ENCODE measurements at places on chromosomes 1 and 21.

GRCh38 chr1:107953556-107953955, 11.4 kb downstream of the VAV3 start:
- DNase-seq = no peak

DNA sequence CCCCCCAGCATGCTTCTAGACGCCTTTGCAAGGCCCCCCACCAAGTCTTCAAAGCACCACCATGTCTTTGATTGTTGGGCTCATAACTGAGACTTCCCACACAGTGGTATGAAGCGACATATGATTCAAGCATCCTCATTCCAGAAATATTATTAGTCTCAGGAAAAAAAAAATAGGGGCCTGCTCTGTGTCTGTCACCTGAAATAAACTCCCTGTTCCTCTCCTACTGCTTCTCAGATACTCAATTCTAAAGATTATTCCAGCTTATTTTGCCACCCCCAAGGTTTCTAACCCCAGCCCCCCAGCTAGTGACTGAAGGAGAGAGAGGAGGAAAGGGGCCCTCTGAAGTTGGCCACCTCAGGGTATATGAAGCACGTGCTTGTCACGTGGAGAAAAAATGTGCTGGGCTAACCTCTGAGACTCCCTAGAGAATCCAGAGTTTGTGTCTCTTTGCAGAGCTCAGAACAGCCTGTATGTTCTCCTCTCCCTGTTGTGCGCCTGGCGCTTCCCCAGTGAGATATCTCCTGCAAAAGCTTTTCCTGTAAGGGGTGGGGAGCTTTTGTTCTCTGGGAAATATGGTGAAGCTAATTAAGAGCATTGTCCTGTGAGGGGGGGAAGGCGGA, 35.9 kb upstream of the RASAL2 start:
- DNase-seq = no peak

GRCh38 chr1:151372058-151372934, at the start of gene SELENBP1:
SELENBP1 (minus strand) TSS chr1:151372705; CDS start chr1:151372641, 64 bp downstream.
- DNase-seq = no peak

GRCh38 chr1:152957561-152957960, 10.6 kb downstream of the SPRR5 start:
- DNase-seq = no peak

GRCh38 chr21:40466893-40467483, 380.0 kb downstream of the DSCAM start:
- DNase-seq = no peak

DNA sequence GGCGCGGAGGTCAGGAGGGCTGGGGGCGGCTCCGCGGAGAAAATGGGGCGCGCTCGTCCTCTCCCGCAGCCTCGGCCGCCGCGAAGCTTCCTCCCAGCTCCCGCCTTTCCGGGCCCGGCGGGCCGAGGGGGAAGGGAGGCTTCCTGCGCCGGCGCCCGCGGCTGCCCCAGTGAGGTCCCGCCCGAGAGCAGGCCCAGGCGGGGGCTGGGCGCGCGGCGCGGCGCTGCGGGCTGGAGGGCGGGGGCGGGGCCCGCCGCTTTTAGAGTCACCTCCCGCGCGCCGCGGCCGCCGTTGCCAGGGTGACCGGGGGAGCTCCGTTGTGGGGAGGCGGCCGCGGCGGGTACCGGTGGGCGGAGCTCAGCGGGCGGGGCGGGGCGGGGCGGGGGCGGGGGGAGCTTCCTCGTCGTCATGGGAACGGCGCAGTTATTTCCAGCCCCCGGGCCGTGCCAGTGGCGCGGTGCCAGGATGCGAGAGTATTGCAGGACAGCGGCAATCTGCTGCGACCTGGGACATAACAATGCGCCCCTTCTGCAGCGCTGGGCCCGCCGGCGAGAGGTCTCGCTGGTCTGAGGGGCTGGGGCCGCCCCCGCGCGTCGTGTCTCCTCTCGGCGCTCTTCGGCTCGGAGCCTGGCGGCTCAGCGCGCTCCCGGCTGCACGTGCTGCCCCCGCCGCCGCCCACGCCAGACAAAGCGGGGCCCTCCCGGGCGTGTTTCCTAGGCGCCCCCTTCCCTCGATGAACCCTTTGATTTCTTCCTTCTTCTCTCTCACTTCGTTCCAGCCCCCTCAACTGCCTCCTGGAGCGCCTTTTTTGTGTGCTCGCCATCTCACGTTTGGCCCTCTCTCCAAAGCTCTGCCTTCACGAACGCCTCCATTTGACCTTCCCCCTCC, 16.9 kb downstream of the IER5 start:
- peak; percentile 88 for DNase-seq

DNA sequence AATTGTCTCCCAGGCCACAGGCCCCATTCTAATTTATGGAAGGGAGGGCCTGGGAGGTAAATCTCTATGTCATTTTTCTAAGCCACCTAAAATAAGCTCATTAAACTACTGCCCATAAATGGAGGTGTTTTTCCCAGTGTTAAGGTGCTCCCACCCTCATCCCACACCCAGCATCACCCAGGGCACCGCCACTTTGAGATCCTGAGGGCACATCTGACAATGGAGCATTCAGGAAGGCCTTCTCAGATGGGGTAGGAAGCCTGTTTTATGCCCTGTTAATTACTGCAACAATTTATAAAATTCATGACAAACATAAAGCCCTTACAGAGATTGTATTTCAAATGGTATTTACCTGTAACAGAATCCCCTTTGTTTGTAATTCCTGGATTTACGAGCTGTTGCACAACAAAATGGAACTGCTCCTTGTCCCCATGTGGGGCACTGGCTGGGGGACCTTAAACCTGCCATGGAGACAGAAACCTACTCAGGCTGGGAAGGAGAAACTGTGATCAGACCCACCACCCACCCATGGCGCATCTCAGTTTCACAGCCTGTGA, 319.5 kb upstream of the USP24 start:
- DNase-seq = no peak

- DNase-seq = no peak
Observed at GRCh38 chr21:44944596-44944995, 4.8 kb downstream of the SLX9 start.

DNA sequence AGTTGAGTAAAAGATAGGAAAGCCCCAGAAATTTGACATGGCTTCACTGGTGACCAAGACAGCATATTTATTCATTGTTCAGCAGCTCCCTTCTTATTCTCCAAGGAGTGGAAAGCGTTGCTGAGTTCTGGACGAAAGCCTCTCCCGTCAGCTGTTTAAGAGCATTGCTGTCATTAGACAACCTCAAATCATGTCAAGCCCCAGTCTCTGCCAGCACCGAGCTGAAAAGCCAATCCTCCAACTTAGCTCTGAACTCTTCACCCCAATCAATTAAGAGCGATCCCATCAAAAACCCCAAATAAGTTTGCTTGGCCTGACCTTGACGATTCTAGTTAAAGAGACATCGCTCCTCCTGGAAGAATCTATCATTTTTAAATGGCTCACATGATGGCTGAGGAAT, 110.8 kb downstream of the PLPP3 start:
- DNase-seq = no peak

DNA sequence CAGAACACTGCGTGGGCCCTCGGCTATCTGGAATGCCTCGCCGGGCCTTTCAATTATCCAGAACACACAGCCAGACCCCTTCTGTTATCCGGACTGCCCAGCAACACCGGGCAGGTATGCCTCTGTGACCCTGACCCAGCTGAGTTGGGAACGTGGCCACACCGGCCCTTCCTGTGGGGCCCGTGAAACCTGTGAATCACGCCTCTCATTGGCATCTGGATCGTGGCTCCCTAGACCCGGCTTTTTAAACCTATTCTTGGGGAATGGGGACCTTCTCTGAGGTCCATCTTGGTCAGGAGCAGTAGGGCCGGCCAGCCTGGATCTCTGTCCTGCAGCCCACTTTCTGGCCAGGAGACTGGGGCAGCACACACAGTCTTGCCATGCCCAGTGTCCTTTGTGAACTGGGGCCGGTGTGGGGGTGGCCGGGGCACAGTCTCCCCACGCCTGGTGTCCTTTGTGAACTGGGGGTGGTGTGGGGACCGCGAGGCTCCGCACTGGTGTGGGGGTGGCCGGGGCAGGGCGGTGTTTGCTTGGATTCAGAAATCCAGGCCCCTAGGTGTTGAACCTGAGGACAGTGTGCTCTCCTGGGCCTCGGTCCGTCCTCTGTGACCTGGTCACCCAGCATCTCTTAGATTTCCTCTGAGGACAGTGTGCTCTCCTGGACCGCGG, 11.1 kb downstream of the COL18A1 start:
- DNase-seq = no peak

GRCh38 chr1:186179231-186179630, 195.8 kb downstream of the TPR start:
- no peak for DNase-seq

DNA sequence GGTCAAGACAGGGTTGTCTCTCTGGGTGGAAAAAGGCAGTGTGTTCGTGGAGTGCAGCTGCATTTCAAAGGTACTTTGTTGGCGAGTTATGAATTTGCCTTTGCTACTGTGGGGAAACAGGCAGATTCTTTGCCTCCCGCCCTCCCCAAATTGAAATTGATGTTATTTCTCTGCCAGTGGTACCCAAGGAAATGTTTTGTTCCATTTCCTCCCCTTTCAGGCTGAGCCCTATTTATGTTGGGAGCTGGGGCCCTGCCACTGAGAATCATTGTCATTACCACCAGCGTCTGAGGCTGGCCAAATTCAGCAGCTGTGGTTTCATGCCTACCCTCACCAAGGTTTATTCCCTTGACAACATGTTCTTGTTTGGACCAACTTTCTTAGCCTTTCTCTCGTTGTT, 48.5 kb upstream of the OLIG2 start:
- no peak for DNase-seq

- no peak for DNase-seq
Observed at GRCh38 chr1:110249256-110249655, 39.1 kb downstream of the KCNC4 start.

GRCh38 chr1:75174031-75174760, 40.0 kb downstream of the LHX8 start:
- DNase-seq = no peak

DNA sequence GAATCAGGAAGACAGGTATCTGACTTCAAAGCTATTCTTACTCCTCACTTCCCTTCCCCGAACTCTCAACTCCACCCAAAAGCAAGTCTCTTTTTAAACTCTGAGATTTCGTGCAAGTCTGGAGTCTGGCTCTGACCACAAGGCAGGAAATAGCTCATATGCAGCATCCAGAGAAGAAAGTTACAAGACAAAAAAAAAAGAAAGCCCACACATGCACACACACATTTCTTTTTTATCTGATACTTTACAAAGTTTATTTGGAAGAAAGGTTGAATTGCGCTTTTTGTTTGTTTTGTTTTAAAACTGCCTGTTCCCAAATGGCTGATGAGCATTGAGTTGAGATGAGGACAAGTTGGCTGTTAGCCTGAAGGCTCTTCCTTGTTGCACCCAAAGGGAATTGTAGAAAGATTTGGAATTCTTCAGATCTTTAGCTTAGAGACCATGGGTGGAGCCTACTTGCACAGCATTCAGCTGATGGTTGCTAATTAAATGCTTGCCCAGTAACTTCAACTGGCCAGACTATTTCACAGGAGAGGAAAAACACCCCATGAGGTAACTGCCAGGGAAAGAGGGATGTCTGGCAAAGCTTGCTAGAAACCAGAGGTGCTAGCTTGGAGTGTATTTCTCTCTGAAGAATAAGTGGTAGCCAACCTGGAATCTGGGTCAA, 490.3 kb downstream of the TTLL7 start:
- no peak for DNase-seq

- DNase-seq = no peak
Observed at GRCh38 chr1:152313319-152313801, 11.7 kb downstream of the FLG start.

GRCh38 chr1:33466159-33466558, 6.3 kb upstream of the ZSCAN20 start:
- DNase-seq = no peak

DNA sequence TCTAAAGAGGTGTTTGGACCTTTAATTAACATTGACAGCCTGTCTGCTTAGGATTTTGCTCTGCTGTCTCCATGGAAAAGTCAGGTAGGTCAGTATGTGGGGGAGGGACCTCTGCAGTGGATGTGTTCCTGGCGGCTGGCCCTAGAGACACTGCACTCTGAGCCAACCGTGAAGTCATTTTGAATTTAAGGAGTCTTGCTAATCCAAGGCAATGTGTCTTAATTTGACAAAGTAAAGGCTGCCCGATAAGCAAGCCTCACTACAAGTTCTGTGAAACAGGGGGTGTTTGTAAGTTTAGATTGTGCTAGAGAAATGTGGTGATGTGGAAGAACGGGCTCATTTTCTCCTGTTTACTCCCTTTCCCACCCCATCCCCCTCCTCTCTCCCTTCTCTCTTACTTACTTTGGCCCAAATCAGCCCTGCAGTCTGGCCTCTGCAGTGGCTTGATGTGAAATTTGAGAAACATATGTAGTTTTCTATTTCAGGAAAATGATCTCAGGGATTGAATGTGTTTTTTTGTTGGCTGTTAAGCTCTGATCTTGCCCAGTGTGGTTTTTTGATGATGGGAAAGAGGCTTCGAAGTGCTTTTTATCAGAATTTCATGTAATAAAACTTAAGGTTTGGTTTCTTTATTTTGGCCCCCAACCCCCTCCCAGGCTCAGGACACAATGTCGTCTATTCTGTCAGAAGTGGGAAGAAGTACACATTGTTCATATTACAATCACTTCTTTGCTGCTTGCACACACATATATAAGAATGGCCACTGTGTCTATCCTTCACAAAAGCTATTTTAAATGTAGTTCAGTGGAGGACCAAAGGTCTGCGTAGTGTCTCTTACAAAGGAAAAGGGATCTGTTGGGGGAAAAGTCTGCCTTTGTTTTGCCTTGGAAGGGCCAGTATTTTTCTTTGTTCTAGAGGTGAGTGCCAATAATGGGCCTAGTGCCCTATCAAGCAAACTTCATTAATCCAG, 96.6 kb downstream of the FGGY start:
- DNase-seq = no peak

DNA sequence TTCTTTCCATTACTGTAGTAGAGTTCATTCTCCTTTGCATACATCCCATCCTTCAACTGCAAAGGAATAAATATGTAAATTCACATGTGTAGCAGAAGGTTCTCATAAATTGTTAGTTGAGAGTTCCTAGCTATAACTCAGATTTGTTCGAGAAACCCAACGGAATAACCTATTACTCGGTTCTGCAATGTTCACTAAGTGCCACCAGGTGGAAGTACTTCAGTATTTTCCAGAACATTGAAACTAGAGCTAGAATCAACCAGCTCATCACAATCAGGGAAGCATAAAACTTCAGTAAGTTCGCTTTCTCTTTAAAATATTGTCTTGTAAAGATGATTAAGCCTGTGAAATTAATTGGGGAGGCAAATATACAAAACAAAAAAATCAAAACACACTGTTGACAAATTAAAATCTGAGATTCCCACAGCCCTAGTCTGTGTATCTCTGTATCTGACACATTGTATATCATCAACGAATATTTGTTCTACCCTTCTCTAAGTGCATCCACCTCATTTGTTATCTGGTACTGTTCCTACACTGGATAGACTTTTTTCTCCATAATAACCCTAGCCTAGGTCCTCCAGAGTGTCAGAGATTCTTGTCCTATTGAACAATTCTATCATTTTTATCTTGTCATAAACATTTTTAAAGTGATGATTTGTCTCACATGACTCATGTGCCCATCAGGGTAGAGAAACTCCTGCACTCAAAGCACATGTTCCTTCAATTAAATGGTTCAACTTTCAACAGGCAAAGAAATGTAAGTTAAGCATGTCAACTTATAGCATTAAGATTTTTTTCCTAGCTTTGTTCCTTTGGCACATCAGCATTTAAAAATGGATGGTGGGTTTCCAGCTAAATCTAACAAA, 31.9 kb downstream of the MROH9 start:
- DNase-seq = no peak
